ENCODE measurements at places on chromosomes 3 and 15. TPM values are rescaled to one million over a fixed set of nuclear protein-coding genes. Genes with fewer than 3 reads are reported as not detected.

SLC12A1 gene
- not detected for total RNA-seq

ITIH3 gene
- 13.5 TPM for total RNA-seq

KBTBD8 gene
- total RNA-seq: 5.5 TPM

FGF12 gene
- total RNA-seq: 1.4 TPM

ALDH1A2 gene
- 6.5 TPM for total RNA-seq

TP63 gene
- total RNA-seq: 1.6 TPM

FOXL2NB gene
- not detected for total RNA-seq

CTXND1 gene
- 0.10 TPM for total RNA-seq

OSBPL10 gene
- total RNA-seq: 25.0 TPM

NR2F2 gene
- total RNA-seq: 64.7 TPM

FBXL22 gene
- not detected for total RNA-seq

TNNC1 gene
- total RNA-seq: 196 TPM

SLC35A5 gene
- 38.5 TPM for total RNA-seq

RAP2B gene
- total RNA-seq: 32.0 TPM

BFSP2 gene
- not detected for total RNA-seq

CLDN16 gene
- 1.7 TPM for total RNA-seq
